ENCODE measurements at places on chromosomes 3 and 15.
A peak's percentile ranks its signal among the peaks of the same experiment; 100 is the strongest.

GRCh38 chr15:43872416-43873020 is 45.7 kb downstream of the WDR76 start:
- DNase-seq = peak; percentile 47

GRCh38 chr15:42102646-42103235 is 8.4 kb upstream of the PLA2G4D start:
- DNase-seq = no peak

- no peak for DNase-seq
These were observed 817.0 kb downstream of the TUSC7 start for GRCh38 chr3:117526470-117527079.

DNA sequence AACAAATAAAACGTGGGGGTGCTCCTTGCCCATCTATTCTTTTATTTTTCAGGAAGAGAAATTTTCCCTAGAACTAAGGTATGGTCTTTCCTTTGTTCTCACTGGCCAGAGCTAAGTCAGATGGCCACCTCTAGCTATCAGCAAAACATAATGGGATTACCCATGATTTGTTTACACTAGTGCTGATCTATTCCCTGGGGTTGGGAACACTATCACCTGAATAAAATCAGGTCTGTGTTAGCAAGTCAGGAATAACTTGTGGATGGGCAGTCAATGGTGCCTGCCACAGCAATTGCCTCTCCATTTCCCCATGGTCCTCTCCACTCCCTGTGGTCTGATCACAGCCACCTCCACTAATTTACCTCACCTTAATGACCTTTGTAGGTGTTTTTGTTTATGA is 181.7 kb upstream of the CADPS start:
- no peak for DNase-seq

- DNase-seq = no peak
These were observed 34.3 kb downstream of the TMEM40 start for GRCh38 chr3:12724794-12725193.

GRCh38 chr3:55692295-55692956 is 205.3 kb upstream of the WNT5A start:
- no peak for DNase-seq

DNA sequence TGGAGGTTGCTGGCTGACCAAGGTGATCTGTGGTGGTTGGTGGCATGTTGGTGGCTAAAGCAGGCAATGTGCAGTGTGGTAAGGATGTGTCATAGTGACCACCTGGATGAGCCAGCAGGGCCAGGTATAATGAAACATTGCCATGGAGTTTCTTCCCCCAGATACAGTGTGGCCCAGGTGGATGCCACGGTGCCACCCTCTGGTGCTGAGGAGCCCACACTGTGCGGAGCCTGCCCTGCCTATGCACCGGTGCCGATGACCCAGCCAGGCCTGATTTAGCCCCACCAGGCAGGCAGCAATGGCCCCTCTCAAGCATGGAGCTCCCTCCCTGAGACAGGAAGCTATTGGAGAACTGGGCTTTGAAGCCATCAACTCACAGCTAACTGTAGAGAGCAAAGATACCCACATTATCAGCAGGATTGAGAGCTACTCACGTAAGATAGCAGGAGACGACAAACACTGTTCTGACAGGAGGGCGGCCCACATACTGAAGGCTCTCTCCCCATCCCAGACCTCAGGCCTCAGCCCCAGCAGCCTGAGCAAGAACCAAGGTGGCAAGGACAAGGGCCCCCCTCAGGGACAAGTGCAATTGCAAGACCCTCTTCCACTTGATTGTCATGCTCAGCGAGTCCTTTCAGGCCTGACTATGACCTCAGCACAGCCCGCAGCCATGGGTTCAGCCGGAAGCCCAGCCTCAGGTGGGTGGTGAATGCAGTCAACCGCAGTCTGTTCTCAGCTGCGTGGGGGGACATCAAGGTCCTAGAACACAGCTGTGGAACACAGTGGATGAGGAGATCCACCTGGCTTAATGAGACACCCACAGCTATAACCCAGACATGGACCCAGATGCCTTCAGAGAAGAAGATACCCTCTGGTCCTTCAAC is 82.8 kb upstream of the CDV3 start:
- DNase-seq = no peak

DNA sequence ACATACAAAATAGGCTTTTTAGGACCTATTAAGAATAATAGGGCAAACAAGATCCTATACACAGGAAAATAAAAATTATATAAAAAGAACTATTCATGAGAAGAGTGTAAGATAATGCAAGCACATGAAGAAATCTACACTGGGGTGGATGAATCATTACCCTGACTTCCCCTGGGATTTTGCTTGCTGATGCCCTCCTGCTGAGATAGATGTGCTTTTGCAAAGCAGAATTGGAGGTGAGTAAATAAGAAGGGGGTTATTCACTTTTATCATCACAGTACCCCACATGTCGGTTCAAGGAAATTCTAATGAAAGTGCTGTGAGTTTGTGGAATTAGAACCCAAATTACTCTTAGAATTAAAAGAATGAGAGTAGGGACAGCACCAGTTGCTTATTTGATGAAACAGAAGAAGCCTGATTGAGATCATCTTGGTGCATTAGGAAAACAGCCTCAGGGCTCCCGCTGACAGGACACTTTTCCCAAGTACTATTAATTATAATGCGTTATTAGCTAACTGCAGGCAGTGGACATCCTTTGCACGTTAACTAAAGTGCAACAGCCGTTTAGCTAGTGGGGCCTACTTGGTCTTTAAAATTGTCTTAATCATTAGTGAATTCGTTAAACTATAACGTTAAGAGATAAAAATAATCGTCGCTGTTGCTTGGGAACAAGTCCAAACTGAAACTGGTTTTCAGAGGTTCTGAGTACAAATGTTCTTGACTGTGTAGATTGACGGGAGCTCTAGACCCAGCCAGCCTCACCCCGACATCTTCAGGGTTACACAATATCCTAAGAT is 48.4 kb downstream of the SLC2A2 start:
- peak; percentile 21 for DNase-seq

GRCh38 chr3:139104062-139104461 is 59.4 kb upstream of the PRR23C start:
- DNase-seq = no peak

- no peak for DNase-seq
These were observed 182.5 kb downstream of the NFKBIZ start for GRCh38 chr3:102031834-102032233.

- no peak for DNase-seq
These were observed 172.6 kb downstream of the IL5RA start for GRCh38 chr3:2937592-2937991.

DNA sequence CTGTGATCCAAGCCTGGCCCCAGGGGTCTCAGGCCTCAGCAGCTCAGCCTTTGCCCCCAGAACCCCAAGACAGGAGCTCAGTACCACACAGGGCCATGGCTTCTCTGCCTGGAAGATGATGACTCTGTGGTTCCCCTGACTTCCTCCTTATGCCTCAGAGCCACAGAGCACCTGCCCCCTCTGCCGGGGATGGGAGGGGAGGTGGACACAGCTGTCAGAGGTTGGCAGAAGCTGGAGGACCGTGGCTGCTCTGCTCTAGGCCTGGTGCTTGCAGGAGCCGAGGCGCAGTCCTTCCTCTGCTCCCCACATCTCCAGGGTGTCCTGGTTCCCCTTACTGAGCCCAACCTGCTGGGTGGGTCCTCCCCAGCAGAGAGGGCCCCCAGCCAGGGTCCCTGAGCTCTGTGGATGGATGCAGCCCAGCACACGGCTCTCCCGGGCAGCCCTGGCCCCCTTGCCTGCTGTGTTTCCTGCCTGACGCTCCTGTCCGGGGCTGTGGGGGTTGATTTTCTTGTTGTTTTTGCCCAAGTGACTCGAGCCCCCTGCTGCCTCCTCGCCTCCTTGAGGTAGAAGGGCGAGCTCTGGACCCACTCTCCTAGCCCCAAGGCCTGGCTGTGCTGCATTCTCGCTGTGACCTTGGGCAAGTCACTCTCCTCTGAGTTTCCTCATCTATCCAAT is 36.6 kb downstream of the PSTPIP1 start:
- no peak for DNase-seq

DNA sequence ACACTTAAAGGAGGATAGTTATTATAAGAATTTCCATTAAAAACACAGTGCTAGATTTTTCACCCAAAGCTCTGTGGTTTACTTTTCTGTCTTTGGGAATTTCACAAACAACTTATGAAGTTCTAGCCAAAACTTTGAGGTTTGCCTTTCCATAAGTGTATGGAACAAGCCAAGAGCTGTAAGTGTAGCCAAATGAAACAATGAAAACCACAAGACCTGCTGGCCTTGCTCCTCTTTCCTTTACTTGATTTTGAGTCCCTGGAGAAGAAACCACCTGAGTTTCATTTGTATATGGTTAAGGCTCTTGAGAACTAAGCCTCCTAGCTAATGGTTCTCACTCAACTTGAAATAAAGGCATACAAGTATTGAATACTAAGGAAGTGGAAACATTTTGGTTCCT is 365.3 kb upstream of the EPHA3 start:
- DNase-seq = no peak

DNA sequence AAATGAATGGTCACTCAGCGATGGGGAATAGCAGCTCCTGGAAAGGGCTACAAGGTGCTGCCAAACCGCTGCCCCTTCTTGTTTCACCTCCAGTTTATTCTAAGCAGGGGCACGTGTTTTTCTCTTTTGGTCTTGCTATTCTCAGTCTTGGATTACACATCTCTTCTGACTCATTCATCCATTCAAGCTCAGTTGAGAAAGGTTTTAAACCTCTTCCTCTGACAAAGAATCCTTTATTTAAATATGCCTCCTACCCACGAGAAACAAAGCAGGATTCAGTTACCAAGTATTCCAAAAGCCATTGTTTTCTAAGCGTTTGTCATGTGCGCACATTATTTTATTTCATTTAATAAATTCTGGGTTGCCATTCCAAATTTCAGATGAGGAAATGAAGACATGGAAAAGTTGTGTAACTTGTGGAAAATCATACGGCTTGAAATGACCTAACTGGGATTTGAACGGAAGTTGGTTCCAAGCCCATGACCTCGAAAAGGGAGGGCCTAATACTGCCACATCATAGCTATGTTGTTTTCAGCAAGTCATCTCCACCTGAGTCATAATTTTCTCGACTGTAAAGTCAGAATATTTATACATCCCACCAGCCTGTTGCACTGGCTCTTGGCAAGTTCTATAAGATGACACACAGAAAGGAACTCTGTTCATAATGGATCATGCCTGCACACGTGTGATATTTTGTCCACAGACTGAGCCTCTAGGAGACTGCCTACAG is 292.0 kb upstream of the SLCO3A1 start:
- DNase-seq = peak; percentile 68

DNA sequence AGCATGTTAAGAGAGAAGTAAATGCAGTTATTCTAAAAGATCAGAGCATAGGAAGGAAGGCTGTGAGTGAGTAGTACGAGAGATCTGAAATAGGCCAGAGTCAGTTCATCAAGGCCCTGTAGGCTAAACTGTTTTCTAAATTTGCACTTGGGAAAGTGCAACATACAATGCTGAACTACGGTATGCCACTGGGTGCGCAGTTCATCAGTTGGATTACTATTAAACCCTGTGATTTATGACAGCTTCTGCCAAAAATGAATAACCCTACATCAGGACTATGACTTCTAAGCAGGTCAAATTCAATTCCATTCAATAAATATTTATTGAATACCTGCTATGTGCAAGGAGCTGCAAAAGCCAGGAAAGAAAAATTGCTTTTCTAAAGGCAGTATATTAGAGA is 10.8 kb downstream of the CBLB start:
- DNase-seq = no peak

DNA sequence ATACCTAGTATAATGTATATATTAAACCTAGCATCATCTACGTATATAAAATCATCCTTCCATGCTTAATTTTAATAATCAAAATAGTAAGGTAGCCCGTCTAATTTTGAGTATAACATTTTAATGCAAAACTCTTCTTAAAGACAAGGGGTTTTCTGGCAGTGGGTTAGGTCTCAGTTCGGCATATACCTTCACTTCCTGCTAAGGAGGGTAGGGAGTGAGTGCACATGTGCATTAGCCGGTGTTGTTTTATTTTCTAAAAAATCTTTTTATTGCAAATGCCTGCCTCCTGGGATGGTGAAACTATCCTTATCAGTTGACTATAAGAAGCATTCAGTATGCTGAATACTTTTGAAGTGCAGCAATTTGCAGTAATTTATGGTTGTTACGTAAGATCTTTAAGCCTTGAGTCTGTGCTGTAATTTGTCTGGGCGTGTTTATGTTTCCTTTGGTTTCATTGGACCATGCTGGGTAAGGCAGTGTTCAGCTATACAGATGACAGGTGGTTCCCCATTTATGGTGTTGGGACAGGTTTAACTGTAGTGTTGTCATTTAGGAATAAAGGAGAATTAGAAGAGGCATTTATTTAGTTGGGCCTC is 11.7 kb downstream of the ARHGEF26 start:
- no peak for DNase-seq

- DNase-seq = no peak
These were observed 35.5 kb downstream of the LEO1 start for GRCh38 chr15:51936105-51936478.

GRCh38 chr3:55524565-55525244 is 37.6 kb upstream of the WNT5A start:
- peak; percentile 63 for DNase-seq

DNA sequence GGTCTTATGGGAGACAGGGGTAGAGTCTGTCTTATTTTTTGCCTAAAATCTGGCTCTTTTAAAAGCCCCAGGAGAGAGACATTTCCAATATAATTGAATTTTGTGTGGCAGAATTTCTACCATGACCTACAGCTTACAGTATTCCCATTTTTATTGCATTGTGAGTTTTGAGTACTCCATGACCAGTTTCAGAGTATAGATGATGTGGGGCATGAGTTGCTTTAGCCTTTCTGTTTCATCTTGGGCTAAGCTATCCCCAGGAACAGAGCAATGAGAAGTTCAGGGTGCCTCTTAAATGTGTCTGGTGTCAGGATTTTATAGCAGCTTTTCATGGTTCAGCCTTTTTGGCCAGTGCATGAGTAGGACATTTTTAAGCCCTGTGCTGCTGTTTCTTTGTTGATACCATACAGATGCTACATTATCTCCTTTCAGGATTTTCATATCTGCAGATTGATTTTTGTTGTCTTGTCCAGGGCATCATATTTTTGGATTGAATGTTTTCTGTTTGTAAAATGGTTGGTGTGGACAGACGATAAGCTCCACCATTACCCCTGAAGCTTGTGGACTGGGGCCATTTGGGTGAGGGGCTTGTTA is 3.5 kb downstream of the ABHD2 start:
- DNase-seq = no peak

- DNase-seq = no peak
These were observed 467.1 kb downstream of the RBMS3 start for GRCh38 chr3:29747991-29748390.

DNA sequence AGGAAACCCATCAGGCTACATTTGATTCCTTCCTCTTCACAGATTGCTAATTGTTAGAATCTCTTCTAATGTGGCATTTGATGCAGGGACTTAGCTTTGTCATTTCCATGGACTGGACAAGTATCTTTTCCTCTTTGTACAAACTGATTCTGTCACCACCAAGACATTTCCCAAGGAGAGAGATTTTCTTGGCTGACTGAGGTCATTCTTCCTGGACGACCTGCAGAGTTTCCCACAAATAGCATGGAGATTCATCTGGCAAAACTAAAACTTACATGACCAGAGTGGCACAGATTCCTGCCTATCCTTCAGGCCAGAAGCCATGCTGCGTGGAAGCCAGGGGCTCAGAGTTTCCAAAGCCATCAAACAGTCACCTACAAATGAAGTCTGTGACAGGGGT is 269.2 kb upstream of the LRTM1 start:
- DNase-seq = no peak

Measured in kidney glomerular epithelial cell (primary cell).